ENCODE measurements at places on chromosomes 16 and 17. TPM values are rescaled to one million over a fixed set of nuclear protein-coding genes. Genes with fewer than 3 reads are reported as not detected.

DNA sequence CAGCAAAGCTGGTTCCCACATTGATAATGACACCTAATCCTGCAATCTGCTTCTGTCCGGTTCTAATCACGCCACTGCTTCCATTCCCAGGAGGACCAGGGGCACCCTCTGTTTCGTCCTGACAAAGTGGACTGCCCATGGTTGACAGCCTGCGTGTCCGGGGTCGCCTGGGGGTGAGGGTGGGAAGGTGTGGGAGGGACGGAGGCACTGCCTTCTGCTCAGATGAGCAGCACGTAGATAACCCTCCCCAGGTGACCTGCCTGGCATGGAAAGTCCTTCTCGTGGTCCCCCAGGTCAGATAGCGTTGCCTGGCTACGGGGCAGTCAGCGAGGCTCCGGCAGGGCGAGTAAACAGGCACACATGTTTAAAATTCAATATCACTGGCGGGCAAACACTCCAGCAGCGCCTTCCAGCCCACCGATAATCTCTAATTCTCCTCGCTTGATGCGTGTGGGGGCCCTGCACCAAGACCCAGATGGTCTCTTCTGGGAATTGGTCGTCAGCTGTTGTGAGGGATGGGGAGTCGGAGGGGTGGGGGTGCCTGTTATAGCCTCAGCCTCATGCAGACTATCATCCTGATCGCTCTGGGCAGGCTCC is 132.2 kb downstream of the RAP1GAP2 start:
- no peak for DNase-seq
- no peaks in the 10 kb centered on the region for H3K4me1 ChIP-seq
- H3K27me3 ChIP-seq: no peaks in the 10 kb centered on the region
- no peaks in the 10 kb centered on the region for H3K36me3 ChIP-seq
- H3K4me3 ChIP-seq: no peak overlapping the region
- H3K27ac ChIP-seq: no peak overlapping the region

DNA sequence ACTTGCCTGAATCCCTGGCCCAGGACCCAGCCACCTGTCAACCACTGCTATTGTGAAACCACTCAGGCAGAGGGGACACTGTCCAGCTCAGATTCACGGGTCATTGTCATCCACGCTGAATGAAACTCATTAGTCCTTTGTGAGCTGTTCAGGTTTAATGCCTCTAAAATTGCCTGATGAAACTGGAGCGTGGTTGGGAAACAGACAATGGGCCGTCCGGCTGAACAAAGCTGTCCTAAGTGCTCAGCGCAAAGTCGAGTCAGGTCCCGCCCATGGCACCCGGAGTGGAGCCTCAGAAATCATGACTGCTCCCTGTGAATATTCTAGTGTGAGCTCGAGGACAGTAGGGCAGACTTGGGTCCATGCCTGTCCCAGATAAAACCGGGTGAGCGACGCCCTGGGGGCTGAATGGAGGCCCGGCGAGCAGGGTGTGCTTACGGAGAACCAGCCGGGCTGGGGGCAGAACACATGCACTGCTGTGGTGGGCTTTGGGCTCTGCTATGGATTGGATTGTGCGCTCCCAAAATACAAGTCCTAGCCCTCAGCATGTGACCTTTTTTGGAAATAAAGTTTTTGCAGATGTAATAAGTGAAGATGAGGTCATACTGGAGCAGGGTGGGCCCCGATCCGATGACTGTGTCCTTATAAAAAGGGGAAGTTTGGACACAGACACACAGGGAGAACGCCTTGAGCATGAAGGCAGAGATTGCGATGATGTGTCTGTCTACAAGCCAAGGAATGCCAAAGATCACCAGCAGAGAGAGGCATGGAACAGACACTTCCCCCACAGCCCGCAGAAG is 12.9 kb upstream of the CMIP start:
- DNase-seq: peak; percentile 78
- no peaks in the 10 kb centered on the region for H3K36me3 ChIP-seq
- no peaks in the 10 kb centered on the region for H3K27me3 ChIP-seq
- no peak overlapping the region for H3K27ac ChIP-seq
- no peak overlapping the region for H3K4me3 ChIP-seq

DNA sequence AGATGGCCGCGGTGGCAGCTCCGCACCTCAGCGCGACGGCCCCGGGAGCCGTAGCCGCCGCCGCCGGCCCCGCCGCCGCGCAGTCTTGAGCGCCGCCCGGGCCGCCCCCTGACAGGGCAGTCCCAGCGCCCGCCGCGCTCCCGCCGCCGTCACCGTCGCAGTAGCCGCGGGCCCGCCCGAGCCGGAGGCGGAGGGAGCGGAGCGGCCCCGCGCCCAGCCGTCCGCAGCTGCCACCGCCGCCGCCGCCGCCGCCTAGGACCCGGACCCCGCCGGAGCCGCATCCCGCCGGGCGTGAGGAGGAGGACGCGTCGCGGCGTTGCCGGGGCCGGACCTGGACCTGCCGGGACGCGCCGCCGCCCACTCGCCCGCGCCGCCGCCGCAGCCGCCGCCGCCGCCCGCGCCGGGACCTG is 218 bp downstream of the TNRC6C start:
- peak overlapping the region; percentile 95 for H3K27ac ChIP-seq
- peaks cover 2% of the 10 kb centered on the region for H3K4me1 ChIP-seq
- H3K4me3 ChIP-seq: peak overlapping the region; percentile 98
- H3K36me3 ChIP-seq: no peaks in the 10 kb centered on the region
- DNase-seq: peak; percentile 81
- H3K27me3 ChIP-seq: no peaks in the 10 kb centered on the region

RNF43 gene
- total RNA-seq: not detected

GRCh38 chr17:12365805-12366204 is 299.9 kb upstream of the MYOCD start:
- no peak overlapping the region for H3K4me3 ChIP-seq
- H3K27ac ChIP-seq: peak overlapping the region; percentile 95
- H3K36me3 ChIP-seq: no peaks in the 10 kb centered on the region
- peak; percentile 83 for DNase-seq

DNA sequence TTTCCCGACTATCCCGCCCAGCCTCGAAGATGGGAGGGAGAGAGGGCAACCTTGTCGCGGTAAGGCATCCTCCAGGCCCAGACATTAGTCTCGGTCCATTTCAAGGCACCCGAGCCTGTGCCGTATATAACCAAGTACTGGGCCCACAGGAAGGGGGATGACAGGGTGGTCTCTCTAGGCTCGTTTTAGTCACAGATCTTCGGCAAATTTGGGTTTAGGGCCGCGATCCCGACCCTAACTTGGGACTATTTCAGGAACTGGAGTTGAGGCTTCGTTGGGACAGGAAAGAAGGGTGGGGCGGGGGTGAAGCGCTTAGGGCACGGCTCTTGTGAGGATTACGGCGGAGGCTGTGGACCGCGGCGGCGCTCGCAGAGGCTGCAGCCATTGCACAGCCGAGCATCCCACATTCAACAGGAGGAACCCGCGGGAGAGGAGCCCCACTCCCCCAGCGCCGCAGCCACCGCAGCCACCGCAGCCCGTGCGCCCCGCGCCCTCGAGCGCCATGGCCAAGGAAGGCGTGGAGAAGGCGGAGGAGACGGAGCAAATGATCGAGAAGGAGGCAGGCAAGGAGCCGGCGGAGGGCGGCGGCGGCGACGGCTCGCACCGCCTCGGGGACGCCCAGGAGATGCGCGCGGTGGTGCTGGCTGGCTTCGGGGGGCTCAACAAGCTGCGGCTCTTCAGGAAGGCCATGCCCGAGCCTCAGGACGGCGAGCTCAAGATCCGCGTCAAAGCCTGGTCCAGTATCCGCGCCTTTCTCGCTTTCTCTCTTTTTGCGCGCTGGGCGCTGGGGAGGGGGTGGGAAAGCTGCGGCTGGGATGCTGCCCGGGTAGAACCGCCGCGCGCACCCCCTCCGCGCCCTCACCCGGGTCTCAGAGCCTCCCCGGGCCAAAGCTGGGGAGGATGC is at the start of gene VAT1L:
Gene VAT1L, plus strand, starts transcription at position 384 of the 904 bp plus-strand sequence. Its CDS starts 119 bp downstream, at position 503.
- no peak within 1 kb of the TSS for H3K27ac ChIP-seq
- no peaks in the 10 kb centered on the region for H3K4me1 ChIP-seq
- no peaks in the 10 kb centered on the region for H3K36me3 ChIP-seq
- peak; percentile 52 for DNase-seq

DNA sequence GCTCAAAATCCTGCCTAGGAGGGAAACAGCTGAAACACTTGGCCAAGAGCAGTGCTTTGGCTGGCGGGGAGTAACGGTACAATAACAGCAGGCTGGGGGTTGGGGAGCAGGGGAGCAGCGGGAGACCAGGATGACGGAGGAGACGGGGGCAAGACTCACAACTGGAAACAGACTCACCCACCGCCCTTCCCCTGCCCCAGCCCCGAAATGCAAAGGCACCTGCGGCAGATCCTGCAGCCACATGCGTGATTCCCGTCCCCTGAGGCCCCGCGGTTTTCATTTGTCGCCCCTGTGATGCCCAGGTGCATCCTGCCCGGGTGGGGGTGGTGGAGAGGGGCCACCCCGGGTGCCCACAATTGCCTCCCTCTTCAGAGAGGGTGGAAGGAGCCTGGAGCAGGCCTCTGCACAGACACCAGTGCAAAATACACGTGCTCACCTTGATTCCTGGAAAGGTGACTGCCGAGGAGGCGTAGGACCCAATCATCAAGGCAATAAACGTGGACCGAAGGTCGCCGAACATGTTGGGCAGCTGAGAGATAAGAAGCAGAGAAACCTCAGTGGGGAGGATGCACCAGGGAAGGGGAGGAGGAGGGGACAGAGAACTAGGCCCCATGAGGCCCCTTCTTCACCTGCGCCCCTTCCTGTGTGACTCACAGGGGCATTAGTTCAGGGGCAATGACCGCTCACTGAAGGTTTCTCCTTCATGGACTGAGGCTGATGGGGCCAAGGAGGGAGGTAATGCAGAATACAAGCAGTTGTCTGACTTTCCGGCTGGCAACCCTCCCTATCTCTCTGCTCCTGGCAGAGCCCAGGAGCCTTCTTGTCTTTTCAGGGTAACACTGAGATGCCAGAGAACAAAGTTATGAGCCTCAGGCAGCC is 30.4 kb upstream of the PITPNA start:
- no peaks in the 10 kb centered on the region for H3K4me1 ChIP-seq
- H3K4me3 ChIP-seq: no peak overlapping the region
- H3K27me3 ChIP-seq: no peaks in the 10 kb centered on the region
- DNase-seq: no peak
- no peaks in the 10 kb centered on the region for H3K36me3 ChIP-seq
- H3K27ac ChIP-seq: no peak overlapping the region

GRCh38 chr16:8914098-8914497 is 31.9 kb downstream of the LITAFD start:
- no peak for DNase-seq
- no peak overlapping the region for H3K4me3 ChIP-seq
- H3K27me3 ChIP-seq: no peaks in the 10 kb centered on the region
- H3K27ac ChIP-seq: no peak overlapping the region
- H3K36me3 ChIP-seq: peaks cover 13% of the 10 kb centered on the region

DNA sequence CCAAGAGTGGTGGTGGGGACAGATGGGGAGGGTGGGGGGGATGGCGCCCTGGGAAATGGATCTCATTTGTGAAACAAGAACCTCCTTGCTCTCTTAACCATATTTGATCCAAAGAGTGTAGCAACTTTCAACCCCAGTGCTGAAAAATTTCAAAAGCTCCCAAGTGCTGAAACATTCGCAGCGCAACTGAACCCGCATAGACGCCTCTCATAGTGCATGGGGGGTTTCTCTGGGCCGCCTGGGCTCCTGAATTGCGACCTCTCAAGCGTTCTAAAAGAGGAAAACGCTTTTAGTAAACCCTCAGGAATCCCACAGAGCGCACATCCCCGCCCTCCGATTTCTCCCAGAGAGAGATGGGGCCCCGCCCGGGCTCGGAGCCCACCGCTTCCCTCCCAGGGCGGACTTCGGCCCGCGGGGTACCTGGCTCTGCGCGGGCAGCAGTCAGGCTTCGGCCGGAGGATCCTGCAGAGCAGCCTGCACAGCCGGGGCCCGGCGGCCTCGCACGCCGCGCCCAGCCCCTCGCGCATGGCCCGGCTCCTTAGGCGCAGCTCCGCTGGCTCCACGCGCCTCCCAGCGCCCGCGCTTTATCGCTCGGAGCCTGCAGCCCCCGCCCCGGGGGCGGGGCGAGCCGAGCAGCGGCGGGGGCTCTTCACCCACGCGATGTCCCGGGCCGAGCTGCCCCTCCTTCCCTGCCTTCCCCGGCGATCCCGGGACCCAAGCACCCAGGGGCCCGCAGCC is 7.0 kb downstream of the NOS2 start:
- no peaks in the 10 kb centered on the region for H3K27me3 ChIP-seq
- H3K4me3 ChIP-seq: no peak overlapping the region
- no peak for DNase-seq
- H3K27ac ChIP-seq: no peak overlapping the region

HAS3 gene
- total RNA-seq: 1.3 TPM

DNA sequence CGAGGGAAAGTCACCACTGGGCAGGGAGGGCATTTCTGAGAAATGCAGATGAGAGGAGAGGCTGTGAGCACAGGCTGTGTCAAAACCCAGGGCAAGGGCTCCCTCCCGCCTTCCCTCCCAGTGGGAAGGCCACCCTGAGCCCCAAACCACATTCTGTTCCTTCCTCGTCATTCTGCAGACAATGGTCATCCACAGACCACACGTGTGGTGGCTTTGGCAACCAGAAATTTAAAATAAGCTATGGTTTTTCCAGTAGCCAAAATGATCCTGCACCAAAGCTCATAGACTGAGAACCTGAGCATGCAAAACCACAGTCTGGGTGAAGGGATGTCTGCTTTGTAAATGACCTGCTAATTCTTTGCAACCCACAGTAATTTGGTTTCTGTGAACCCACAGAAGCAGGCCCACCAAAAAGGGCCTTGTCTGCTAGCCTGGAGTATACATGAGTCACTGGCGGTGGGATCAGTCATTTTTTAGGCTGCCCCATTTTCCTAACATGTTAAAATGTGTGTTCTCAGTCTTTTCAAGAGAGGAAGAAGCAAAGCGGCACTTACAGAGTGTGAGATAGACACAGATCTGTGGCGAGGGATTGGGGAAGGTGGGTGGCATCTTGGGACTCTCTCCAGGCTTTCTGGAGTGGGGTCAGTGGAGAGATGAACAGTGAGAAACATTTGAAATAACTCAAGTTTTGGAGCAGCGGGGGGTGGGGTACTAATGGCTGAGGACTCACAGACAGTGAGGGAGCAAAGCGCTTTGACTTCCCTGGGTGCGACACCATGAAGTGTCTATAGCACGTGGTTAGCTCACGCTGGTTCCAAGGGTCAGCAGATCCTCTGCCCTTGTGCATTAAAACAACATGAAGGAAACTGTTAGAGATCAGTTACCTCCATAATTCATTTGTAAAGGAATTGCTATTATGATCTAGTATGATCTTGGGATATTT is 20.5 kb downstream of the GRB7 start:
- no peak overlapping the region for H3K4me3 ChIP-seq
- H3K36me3 ChIP-seq: no peaks in the 10 kb centered on the region
- H3K27me3 ChIP-seq: no peaks in the 10 kb centered on the region
- no peaks in the 10 kb centered on the region for H3K4me1 ChIP-seq

RPRML gene
- total RNA-seq: not detected

Measured in aorta (tissue), 5 donors.